ENCODE measurements at places on chromosomes 16 and 17.

GRCh38 chr16:63623551-63624039 lies 1498.3 kb downstream of the CDH11 start:
- no peak for DNase-seq

DNA sequence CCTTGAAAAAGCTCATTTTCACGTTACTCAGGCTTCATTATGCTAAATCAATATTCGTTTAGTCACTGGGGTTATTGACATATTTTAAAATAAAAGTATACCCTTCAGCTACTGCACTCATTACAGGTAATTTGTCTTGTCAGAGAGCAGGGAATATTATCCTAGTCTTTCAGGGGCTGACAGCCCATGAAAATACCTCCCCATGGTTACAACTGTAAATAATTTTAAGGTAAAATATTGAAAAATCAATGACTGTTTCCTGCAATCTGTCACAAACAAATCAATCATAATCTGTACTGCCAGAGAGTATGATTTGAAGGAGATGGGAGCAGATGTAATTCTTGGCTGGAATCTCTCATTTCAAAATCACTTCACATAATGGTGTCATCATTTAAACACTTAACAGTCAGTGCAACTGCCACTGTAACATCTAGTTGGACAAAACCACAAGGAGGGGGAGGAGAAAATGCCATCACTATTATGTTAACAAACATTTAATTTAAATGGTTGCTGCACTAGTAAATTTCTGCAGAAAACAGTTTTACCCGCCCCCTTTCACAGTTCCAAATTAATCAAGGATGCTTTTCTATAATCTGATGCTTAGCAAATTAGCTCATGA lies 9.3 kb upstream of the IRX5 start:
- no peak for DNase-seq

GRCh38 chr17:76307966-76308338 lies at the start of gene QRICH2:
TSS of gene QRICH2 (minus strand) at chr17:76308276. CDS start at chr17:76307998, 278 bp downstream.
- no peak for DNase-seq

GRCh38 chr16:275041-275641 lies 603 bp downstream of the RGS11 start:
- DNase-seq, result no peak

GRCh38 chr16:30651124-30652004 lies 604 bp downstream of the PRR14 start:
- no peak for DNase-seq

DNA sequence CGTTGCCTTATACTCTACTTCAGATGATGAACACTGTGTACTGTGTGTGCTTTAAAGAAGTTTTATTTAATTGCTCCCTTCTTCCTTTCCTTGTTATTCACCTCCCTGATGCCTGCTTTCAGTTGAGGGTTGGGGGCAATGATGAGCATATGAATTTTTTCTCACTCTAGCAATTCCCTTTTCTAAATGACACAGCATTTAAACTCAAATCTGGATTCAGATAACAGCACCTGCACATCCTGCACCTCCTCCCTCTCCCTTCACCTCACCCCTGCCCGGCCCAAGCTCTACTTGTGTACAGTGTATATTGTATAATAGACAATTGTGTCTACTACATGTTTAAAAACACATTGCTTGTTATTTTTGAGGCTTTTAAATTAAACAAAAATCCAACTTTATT lies 13.0 kb upstream of the PNPO start:
- DNase-seq, result no peak

GRCh38 chr16:7303052-7303610 lies 29.5 kb upstream of the RBFOX1 start:
- no peak for DNase-seq

DNA sequence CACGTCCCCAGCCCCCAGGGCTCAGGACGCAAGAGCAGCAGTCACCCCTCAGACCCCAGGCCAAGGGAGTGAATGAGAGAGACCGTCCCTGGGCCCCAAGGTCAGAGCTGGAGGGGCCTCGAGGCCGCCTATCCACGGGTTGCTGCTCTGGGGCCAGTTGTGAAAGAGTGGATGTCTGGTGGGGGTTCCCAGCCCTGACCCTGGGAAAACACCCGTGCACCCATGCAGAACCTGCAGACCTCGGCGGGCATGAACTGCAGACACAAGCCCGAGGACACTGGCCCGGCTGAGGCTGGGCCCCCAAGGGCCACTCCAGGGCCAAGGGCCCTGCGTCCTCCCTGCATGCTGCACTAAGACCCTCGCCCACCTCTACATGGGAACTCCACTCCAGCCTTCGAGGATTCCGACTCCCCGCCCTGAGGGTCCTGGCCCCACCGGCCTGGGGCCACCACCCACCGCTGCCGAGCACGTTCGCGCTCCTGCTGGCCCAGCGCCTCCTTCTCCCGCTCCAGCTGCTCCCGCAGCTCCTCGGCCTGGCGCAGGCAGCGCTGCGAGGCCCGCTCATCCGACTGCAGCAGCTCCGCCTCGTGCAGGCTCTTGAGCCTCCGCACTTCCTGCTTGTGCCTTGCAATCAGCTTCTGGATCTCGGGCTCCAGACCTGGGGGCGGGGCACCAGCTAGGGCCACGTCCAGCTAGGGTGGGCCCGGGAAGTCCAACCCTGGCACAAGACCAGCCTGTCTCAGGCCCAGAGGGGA lies 27.6 kb upstream of the AATK start:
- no peak for DNase-seq

DNA sequence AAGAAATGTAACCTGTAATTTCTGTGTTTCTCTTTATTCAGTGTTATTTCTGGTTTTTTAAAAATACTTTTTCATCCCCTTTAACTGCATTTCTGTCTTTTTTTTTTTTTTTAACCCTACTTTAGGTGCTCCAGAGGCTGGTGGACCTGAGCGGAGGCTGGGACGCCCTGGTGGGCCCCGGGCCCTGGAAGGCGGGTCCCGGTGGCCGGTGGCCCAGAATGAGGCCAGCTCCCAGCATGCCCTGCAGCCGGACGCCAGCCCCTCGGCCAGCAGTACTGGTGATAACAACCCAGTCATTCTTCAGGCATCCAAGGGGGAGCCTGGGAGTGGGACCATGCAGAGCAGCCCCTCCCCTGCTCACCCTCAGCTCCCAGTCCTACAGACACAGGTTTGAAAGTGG lies 1.5 kb downstream of the SRCAP start:
- no peak for DNase-seq

GRCh38 chr17:50532452-50533024 lies at the start of gene EPN3:
TSS of gene EPN3 (plus strand) at chr17:50532735. CDS start at chr17:50536557, 3,822 bp downstream.
- no peak for DNase-seq

- no peak for DNase-seq
Observed at GRCh38 chr16:84758627-84759026, 58.8 kb downstream of the USP10 start.

- no peak for DNase-seq
Observed at GRCh38 chr16:77406680-77407079, 28.2 kb downstream of the ADAMTS18 start.

GRCh38 chr16:88508868-88509748 lies 56.0 kb downstream of the ZFPM1 start:
- no peak for DNase-seq

DNA sequence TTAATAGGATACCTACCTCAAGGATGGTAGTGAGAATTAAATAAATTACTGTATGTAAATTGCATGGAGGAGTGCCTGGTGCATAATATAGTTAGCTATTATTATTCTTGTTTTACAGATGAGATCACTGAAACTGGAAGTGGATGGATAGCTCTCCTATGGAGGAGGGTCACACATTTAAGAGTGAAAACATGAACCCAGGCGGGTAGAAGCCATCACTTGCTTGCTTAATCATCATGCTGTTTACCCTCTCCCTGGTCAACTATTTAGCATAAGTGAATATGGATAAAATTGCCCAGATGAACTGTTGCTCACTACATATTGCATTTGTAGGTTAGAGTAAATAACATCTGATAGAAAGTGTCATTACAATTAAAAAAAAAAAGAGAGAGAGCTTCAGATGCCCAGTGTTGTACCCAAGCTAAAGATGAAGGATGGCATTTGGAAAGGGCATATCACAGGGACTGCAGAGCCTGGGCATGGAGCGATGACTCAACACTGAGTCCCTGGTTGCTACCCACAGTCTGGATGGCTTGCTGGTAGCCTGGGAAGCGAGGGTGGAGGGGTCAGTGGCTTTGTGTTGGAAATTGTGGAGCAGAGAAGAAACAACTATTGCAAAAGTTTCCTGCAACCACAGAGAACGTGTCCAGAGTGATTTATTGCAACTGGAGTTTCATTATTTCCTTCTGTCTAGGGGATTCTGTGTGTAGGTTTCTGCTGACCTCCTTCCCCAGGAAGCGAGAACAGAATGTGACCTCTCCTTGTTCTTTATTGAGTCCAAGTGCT lies 414.4 kb downstream of the SHISA9 start:
- no peak for DNase-seq

GRCh38 chr17:32609085-32609484 lies 122.3 kb downstream of the CDK5R1 start:
- no peak for DNase-seq

DNA sequence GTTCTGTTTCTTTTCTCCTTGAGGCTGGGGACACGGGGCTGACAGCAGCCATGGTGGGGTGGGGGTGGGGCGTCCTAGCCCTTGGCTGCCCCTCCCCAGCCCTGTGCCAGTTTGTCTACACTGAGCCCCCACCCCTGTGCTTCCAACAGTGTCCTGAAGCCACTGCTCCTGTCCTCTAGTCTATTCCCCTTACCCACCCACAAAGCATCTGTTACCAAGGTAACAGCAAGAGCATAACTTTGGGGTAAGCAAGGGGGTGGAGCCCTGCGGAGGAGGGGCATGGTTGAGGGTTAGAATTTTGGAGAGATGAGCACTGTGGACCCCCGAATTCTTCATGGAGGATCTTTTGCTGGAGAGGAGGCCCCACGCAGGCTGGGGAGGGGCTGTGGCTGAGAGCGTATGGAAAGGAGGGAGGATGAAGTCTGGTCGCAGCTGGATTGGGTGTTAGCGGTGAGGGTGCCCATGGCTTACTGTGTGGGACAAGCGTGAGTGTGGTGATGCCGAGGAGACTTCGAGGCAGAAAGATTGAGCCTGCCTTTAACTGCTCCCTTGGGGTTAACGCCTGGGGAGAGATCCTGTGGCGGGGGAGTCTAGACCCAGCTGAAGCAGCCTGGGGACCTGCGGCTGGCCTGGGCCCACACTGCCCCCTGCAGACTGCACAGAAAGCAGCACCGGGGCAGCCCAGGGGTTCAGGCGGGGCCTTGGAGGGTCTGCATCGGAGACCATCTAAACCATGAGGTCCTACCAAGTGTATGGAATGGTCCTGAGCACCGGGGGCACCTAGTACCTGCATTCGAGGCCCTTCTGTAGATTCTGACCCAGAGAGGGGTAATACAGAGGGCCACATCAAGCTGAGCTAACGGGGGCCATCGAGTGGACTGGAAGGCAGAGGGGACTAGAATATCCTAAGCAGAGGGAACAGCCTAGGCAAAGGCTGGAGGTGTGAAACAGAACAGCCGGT lies 6.1 kb upstream of the STAC2 start:
- no peak for DNase-seq

- DNase-seq, result no peak
Observed at GRCh38 chr17:50541402-50541715, 5.6 kb upstream of the SPATA20 start.

DNA sequence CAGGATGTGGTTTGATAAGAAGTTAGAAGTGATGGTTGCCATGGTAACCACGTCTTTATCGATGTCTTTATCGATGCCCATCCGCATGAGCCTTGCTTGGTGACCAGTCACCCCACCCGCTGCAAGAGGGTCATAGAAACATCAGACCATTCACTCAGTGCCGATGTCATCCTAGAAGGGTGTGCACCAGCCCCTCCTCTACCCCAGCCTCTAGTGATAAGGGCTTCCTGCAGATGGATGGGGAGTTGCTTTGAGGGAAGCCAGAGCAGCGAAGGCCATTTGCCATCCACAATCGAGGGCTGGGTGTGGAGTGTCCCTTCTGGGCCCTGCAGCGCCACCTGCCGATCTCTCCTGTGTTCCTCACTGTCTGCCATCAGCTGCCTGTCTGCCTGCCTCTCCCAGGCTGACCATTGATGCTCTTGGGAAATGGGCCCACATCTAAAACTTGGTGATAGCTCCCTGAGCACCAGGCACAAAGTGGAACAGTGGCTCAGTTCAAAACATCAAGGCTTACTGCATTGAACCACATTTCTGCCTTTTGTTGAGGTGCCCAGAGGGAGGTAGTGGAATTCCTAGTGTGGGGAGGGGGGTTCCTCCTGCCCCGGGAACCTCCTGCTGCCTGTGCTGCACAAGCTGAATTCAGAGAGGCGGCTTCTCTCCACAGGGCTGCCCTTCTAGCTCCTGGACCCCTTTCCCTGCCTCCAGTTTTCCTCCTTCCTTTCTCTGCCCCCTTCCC lies 8.9 kb downstream of the CALB2 start:
- no peak for DNase-seq

- DNase-seq, result peak; percentile 77
Observed at GRCh38 chr17:43694081-43694870, 32.6 kb upstream of the MEOX1 start.

DNA sequence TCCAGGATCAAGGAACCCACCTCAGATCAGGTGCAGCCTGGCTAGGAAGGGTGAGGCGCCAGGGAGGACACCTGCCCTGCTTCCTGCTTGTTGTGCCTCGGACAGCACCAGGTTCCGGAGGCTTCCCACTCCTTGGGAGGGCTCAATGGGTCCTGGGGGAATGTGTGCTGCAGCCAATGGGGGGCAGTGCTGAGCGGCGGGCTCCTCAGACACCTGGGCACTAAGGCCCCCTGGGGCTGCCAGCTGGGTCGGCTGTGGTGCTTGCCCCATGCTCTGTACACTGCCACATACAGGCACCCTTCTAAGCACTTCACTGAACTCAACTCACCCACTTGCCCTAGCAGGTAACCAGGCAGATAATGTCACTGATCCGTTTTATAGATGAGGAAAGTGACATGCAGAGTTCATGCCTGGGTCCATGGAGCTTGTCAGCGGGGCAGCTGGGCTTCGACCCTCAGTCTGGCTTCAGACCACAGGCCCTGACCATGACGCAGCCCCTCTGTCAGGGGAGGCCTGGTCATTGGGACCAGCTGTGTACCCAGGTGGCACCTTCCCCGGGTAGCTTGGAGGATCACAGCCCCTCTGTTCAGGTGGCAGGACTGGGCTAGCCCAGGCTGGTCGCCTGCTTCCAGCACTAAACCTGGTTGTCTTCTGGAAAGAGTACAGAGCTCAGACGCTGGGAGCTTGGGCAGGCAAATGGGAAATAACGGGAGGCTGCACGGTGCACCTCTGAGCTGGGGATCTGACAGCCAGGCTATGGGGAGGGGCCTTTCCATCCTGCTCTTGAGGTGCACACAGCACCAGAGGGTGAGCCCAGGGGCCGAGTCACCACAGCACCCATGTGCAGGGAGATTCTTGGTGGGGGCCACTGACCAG lies 8.2 kb downstream of the FN3K start:
- DNase-seq, result no peak

DNA sequence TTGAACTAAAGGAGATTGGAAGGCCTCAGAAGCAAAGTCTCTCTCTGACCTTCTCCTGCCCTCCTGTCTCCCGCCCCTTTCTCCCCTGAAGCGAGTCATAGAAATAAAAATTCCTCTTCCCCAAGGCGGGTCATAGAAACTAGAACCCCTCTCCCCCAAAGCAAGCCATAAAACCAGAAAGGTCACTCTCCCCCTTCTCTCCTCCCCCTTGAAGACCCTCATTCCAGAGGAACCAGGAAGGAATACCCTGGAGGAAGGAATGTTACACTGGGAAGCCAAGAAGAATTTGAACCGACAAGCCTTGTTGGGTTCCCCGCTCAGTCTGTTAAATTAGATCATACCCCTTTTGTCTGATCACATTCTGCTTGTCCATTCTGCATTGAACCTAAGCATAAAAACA lies 2.7 kb upstream of the GJC1 start:
- no peak for DNase-seq

Measured in left forelimb (tissue), 1 donor.